ENCODE measurements at places on chromosomes 7 and 10.

GRCh38 chr7:88322151-88322550 is 15.5 kb upstream of the STEAP4 start:
- no peak for DNase-seq

- DNase-seq = no peak
Observed at GRCh38 chr10:71290806-71291527, 28.1 kb upstream of the SLC29A3 start.

DNA sequence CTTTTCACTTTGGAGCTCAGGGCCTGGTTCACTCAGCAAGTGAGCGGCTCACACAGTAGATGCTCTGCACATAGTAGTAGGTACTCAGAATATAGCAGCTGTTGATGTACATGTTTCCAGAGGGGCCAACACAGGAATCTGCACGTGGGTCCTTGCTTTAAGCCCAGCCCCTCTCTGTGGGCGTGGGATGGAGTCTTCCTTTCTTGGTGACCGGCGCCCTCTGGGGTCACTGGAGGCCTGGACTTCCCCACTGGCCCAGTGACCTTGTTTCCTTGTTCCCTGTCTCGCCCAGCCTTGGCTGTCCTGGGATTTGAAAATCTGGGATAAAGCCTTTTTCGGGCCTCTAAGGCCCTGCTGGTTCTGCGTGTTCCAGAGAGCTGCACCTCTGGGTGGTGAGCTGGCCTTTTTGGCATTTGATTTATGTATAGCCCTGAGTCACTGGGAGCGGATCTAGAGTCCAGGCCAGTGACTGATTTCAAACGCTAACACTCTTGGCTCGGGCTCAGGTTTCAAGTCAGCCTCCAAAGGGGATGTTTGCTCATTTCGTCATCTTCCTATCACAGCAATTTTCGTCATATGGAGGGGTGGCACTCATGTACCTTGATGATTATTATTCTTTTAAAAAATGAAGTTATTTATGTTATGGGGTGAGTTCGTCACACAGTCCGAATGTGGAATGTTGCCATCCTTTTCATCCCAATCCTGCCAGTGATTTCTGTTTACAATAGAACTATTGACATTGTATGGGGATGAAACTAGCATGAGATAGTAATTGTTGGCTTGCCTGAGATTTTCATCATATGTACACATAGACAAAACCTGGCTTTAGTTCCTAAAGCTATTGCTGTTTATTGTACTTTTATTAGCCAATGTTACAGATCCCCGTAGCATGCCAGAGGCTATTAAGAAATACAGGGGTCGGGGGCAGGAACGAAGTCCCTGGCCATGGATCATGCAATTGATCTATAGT is 65.5 kb downstream of the CUX1 start:
- DNase-seq = no peak

DNA sequence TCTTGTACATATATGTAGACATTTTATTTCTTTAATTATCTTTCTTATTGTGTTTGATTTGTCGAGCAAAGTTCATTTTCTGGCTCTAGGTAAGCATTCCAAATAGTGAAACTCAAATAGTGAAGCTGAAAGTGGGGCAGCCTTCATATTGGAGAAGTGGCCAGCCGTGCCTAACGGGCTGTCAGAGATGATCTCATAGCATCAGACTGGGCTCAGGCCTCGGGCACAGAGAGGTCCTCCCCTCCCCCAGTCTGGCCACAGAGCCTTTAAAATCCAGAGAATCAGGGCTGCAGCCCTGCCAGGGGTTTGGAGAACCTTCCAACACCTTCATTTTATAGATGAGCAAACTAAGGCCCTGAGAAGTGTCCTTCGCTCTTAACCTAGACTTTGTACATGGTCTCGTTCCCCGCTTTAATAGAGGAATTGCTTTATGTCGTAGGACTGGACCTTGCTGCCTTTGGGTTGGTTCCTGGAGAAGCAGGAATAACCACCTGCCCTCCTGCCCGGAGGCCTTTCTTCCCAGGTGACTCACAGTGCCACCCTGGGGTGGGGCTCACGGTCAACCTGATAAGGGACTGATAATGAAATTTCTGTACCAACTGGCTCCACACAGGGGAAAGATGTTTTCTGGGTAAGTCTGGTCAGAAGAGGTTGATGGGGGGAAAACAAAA is 7.3 kb downstream of the TSPAN15 start:
- no peak for DNase-seq

DNA sequence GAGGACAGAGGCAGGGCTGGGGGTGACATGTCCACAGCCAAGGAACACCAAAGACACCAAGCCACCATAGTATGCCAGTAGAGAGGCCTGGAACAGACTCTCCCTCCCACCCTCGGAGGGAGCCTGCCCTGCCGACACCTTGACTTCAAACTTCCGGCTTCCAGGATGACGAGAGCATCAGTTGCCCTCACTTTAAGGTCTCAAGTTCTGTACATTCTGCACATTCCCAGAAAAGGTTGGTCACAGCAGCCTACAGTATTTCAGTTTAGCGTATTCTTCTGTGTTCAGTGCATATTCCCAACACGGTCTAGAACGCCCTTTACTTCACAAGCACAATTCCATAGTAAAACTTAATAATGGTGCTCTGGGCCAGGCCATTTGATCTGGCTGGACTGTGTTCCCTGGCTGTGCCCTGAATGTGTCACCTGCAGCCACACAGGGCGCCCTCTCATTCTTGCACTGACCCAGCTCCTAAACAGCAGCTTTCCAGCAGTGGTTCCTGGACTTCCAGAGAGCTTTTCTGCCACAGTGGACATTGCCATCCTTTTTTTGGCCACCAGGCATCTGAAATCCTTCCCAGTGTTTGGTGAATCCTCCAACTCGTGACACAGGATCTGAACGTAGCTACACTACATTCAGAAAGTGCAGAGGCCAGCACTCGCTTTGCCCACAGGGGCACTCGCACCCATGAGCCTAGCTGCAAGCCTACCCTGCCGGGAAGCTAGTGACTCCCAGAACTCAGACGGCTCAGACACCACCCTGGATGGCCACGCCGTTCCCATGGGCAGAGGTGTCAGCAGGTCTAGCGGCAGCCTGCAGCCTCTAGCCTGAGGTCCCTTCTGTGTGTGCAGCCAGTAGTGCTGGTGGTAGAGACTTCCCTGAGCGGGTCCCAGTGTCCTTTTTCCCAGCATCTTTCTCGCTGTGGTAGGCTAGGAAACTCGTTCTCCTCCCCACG is 36.4 kb upstream of the INSIG1 start:
- DNase-seq = no peak

Measured in stimulated activated CD4-positive, alpha-beta T cell treated with anti-CD3 and anti-CD28 coated beads, Interleukin-1b, Interleukin-23, amount 100 ng/mL, for 1 hour (primary cell).